COLO829 (cell line): ENCODE measurements at places on chromosomes 3 and 15.

GRCh38 chr15:98277602-98278001, 317.1 kb downstream of the ARRDC4 start:
- DNase-seq, result no peak

DNA sequence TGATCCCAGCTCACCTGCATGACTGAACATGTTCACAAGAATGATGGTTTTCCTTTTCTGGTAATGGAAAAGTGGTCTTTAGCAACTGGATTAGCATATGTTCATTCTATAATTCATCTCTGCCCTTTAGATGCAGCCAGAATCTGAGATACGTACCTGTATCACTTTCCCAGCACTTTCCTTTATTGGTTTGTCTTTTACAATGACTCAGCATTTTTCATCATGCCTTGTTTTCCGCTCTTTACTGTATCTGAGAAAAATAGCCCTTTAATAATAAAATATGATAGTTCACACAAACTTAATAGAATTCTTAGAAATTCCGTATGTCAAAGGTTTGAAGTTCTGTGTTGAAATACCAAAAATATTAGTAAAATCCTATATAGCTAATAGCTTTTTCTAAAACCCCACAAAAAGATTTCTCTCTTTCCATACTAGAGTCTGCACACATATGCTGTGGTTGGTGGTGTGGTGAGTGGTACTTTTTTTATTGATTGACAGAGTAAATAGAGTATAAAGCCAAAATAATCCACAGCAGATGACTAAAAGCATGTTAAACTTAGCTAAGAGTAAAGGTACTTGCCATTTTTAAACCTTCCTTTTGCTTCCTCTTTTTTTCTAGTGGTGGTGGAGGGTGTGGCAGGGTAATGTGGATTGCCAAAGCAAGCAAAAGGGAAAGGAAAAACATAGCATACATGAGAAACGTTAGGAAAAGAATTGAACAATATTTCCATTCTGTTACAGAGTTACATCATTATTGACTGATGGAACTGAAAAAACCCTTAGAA, 328.9 kb upstream of the RBMS3 start:
- no peak for DNase-seq

DNA sequence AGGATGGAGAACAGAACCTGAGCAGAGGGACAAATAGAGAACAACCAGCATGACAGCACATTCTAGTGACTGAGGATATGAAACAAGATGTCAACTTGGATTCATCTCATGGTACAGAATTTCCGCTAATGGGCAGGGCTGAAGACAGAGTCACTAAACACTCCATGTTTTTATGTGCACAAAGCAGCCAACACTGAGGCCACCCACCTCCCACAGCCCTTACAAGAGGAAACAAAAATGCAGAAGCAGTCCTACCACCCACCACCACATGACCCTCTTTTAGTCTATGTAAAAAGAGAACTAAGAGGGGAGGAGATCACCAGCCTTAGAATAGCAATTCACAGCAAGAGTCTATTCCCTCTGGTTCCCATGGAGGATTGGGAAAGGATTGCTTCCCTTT, 131.4 kb upstream of the UBE2E2 start:
- DNase-seq, result no peak

- no peak for DNase-seq
These were observed 1.2 kb upstream of the HGD start for GRCh38 chr3:120683213-120683612.

DNA sequence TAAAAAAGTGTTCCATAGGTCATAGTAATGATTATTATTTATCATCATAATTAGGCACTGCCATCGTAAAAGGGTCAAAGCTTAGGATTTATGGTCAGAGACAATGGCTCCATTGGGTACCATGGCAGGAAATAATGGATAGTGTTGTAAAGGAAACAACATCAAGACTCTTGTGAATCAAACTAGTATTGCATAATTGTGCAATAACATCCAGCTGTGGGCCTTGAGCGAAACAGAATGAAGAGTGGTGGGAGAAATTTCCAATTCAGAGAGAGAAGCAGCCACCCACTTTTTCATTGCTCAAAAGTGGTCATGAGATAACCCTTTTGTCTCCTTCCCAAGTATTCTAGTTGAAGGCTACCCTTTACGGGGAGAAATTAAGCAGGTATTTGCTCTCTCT, 61.7 kb downstream of the ALDH1A2 start:
- DNase-seq, result no peak

DNA sequence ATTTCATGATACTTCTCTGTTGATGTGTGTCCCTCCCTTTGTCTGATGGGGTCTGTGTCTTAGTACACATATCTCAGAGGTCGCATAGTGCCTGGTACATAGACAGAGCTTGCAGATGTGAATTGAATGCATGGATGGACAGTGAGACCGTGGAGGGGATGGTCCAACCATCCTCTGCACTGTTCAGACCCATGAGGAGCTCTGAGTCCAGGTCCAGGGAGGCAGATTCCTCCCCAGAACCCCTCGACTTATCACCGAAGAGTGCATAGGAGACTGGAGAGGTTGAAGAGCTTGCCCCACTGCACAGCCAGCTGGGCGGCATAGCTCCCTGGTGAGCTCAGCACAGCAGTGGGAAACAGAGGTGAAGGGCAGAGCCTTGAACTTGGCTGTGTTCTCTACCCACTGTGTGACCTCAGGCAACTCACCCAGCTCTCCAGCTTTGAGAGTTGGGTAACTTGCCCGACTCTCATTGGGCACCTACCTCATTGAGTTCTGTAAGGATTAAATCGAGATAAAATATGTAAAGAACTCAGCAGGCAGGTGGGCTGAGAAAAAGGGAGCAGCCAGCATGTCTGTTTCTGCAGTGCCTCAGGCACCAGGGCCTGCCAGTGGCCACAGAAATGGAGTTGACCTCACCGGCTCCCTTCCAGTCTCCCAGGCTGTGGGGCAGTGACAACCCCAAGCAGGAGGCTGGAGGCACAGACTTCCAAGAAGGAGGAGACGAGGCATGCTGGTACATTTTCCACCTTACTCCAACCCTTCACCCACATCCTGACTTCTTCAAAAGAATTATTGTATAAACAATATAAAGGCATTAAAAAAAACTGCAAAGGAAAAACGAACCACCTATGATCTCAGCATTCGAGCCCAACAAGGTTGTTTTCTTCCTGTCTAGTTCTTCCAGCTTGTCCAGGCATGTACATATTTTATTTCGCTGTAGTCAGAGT, 54.1 kb upstream of the TFRC start:
- DNase-seq, result no peak

- DNase-seq, result no peak
These were observed 27.8 kb upstream of the ARHGEF3 start for GRCh38 chr3:56829533-56829932.

GRCh38 chr3:45055032-45055410, 28.9 kb downstream of the CLEC3B start:
- peak; percentile 63 for DNase-seq

- no peak for DNase-seq
These were observed 339.1 kb downstream of the FHIT start for GRCh38 chr3:60912142-60912541.

DNA sequence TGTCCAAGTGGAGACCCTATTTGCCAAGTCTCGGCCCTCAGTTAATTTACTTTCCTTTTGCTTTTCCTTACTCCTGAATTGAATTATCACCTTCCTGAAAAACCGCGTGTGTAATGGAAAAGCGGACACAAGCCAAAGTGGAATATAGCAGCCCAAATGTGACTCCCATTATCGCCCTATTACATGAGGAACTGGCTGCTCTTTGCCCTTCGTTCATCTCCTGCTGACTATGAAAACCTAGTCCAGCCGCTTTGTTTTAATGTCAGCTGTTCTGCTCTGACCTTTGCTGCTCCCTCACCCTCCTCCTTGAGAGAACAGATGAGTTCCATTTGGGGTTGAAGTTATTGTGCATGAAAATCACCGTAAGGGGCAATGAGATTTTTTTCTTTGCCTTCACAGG, 632.7 kb upstream of the SUCLG2 start:
- DNase-seq, result no peak

GRCh38 chr3:154125378-154126030, 4.3 kb downstream of the ARHGEF26 start:
- DNase-seq, result no peak

- DNase-seq, result no peak
These were observed 97.4 kb upstream of the CCDC80 start for GRCh38 chr3:112738366-112738765.

DNA sequence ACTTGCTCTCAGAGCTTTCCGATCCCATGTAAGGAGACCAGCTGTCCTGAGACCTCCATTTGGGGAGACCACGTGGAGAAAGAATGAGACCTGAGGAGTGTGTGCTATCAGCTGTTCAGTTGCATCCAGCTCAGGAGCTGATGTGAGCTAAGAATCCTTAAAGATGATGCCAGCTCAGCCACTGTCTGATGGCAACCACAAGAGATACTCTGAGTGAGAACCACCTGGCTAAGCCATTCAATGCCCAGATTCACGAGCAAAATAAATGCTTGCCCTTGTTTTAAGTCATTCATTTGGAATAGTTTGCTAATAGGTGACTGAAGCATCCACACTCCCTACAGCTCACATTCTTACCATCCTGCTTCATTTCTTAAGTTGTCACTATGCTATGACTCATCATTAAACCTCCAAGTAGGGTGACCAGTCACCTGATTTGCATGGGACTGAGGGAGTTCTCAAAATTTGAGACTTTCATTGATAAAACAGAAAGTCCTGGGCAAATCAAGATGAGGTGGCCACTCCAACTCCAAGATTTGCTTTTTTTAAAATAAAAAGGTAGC, 56.4 kb downstream of the SPTSSB start:
- peak; percentile 42 for DNase-seq

- DNase-seq, result no peak
These were observed 6.7 kb downstream of the CCDC9B start for GRCh38 chr15:40333922-40334492.

DNA sequence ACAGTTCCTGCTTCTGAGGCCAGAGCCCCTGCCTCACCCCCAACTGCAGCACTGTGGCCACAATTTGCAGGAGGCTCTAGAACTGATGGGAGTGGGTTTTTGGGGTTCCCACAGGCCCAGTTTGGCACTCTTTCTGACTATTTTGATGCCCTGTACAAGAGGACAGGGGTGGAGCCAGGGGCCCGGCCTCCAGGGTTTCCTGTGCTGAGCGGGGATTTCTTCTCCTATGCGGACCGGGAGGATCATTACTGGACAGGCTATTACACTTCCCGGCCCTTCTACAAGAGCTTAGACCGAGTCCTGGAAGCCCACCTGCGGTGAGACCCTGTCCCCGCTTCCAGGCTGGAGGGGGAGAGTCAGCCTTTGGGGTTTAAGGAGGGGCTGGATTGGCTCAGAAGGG, 6.9 kb downstream of the MAN2A2 start:
- DNase-seq, result no peak

- no peak for DNase-seq
These were observed 18.7 kb upstream of the KLF15 start for GRCh38 chr3:126375835-126376331.

- no peak for DNase-seq
These were observed 41.6 kb downstream of the PIK3CA start for GRCh38 chr3:179189759-179190158.

DNA sequence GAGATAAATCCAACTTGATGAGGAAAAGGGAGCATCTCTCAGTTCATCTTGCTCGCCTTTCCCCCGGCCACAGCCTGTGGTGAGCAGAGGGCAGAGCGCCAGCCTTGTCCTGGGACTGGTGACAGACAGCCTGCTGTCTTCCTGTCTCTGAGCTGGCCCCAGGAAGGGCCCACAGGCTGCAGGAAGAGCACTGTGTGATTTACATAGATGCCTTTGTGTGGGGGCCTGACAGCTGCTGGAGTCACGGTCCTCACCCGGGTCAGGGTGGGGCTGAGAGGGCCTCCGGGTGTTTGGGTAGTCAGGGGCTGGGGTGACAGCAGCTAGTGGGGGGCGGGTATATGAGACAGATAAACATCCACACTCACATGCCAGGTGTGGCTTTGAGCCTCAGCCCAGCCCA, 29.3 kb downstream of the PLA2G4D start:
- DNase-seq, result no peak

- no peak for DNase-seq
These were observed 39.5 kb upstream of the NSMCE3 start for GRCh38 chr15:29309139-29309538.

- no peak for DNase-seq
These were observed 828.5 kb upstream of the NECTIN3 start for GRCh38 chr3:110243081-110243480.

GRCh38 chr15:79190093-79190492, 92.4 kb upstream of the ANKRD34C start:
- DNase-seq, result no peak

DNA sequence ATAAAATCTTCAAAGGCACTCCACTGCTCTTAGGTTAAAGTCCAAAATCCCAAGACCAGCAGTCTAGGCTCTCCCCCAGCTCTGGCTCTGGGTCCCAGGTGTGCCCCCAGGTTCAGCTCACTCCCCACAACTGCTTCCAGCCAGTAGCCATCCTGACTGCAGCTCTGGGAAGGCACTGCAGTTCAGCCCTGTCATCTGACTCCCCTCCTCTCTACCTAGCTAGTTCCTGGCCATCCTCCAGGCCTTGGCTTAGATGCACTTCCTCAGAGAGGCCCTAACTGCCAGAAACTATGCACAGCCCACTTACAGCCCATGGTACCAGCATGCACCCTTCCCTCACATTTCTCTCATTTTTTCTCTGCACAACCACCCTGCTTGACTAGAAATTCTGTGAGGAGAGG, 25.5 kb downstream of the TBC1D2B start:
- no peak for DNase-seq

- DNase-seq, result no peak
These were observed 156.8 kb downstream of the IMPG2 start for GRCh38 chr3:101163554-101163953.

GRCh38 chr15:39506146-39506545, 74.7 kb upstream of the THBS1 start:
- peak; percentile 42 for DNase-seq

GRCh38 chr15:68808770-68809169, 11.9 kb downstream of the ANP32A start:
- DNase-seq, result no peak

DNA sequence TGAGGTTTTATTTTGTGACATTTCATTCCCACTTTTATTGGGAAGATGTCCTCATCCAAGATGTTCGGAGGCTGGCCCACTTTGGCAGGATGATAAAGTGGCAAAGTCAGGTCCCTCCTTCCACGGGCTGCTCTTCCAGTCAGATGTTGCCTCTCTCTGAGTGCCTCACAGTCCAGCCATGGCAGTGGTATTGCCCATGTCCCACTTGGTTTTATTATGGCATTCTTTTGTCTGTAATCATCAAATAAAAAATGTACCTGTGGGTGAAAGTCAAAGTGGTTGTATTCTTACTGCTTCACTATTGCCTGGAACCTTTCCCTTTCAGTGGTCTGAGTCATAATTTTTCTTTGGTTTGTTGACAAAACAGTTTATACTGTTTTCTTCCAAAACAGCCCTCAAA, 20.2 kb downstream of the ARNT2 start:
- no peak for DNase-seq

GRCh38 chr15:40055576-40056293, 16.8 kb upstream of the SRP14 start:
- no peak for DNase-seq
